ENCODE measurements at places on chromosomes 2 and 18. TPM values are rescaled to one million over a fixed set of nuclear protein-coding genes. Genes with fewer than 3 reads are reported as not detected.

RTP5 gene
- not detected for total RNA-seq

SPATA3 gene
- not detected for total RNA-seq

PAIP2B gene
- total RNA-seq: 0.67 TPM

IMPA2 gene
- total RNA-seq: 14.1 TPM

MYOM1 gene
- 0.15 TPM for total RNA-seq

Data from bronchus fibroblast of lung (primary cell).